ENCODE measurements at places on chromosomes 4 and X. TPM values are rescaled to one million over a fixed set of nuclear protein-coding genes. Genes with fewer than 3 reads are reported as not detected.

The GYPE gene
- 0.63 TPM for total RNA-seq

The GRID2 gene
- total RNA-seq: 42.9 TPM

The PWWP3B gene
- total RNA-seq: 0.63 TPM

The PPID gene
- total RNA-seq: 27.9 TPM

Measured in parietal lobe (tissue), 2 donors.